Heart left ventricle (tissue), 16 donors: ENCODE measurements at places on chromosomes 5 and 9. TPM values are rescaled to one million over a fixed set of nuclear protein-coding genes. Genes with fewer than 3 reads are reported as not detected.

The TRIM7 gene
- 3.6 TPM for polyA plus RNA-seq

The SGCD gene
- 17.4 TPM for polyA plus RNA-seq

DNA sequence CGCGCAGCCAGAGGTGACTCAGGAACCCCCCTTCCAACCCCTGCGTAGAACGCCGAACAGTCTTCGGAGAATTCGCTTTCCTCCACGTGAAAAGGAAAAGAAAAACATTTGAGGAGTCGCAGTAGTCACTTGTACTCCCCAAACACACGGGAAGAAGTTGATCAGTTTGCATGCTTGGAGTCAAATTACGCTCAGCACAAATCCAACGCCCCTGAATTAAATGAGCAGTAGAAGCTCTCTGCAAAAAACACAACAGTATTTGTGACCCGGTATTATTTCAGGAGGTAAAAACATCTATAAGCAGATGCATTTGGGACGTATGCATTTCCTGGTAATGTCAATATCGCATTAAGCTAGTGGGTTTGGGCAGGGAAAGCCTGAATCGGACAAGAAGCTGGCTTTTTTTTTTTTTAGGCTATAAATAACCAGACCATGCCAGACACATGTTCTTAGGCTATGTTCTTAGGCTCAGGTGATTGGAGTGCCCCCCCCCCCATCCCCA lies 854 bp upstream of the ARL15 start:
- DNase-seq: no peak

- DNase-seq: no peak
Measured at GRCh38 chr9:117104206-117104605, 310.7 kb downstream of the ASTN2 start.

- no peak for DNase-seq
Measured at GRCh38 chr9:80946496-80947170, 742.7 kb downstream of the TLE1 start.

GRCh38 chr5:79261897-79262296 lies 26.0 kb downstream of the JMY start:
- no peak for DNase-seq

GRCh38 chr9:89657765-89658164 lies 53.0 kb downstream of the GADD45G start:
- DNase-seq: no peak

DNA sequence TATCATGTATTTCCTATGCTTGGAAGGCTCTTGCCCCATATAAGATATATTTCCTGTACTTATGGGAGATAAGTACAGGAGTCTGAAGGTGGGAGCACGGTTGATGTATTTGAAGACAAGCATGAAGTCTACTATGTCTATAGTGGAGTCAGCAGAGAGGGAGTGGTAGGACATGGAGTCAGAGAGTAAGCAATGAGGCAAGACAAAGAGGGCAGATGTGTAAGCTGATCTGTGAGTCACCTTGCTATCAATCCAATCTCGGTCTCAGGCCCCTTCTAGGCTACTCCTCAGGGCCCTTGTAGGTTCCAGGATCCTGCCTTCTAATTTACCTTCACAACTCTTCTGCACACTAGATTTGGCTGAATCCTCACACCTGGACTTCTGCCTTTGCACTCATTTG lies 105.5 kb downstream of the MACIR start:
- no peak for DNase-seq

DNA sequence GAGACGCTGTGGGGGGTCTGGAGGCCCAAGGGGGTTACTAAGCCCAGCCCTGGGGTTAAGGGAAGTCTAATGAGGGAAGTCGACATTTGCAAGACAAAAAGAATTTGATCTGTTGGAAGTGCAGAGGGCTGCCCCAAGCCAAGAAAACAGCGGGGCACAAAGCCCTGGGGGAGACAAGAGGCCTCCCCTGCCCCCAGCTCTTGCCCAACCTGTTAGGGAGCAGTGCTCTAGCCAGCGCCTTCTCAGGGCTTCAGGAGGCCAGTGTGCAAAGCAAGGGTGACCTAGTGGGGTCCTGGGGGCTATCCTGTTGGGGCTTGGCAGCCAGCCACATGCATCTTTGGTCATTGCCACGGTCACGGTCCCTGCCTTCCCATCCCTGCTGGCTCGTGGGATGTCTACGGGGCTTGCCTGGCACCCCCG lies 25.2 kb downstream of the GFI1B start:
- no peak for DNase-seq
